ENCODE measurements at places on chromosomes 3 and 15.

- DNase-seq = no peak
Measured at GRCh38 chr3:17833786-17834559, 91.5 kb upstream of the TBC1D5 start.

DNA sequence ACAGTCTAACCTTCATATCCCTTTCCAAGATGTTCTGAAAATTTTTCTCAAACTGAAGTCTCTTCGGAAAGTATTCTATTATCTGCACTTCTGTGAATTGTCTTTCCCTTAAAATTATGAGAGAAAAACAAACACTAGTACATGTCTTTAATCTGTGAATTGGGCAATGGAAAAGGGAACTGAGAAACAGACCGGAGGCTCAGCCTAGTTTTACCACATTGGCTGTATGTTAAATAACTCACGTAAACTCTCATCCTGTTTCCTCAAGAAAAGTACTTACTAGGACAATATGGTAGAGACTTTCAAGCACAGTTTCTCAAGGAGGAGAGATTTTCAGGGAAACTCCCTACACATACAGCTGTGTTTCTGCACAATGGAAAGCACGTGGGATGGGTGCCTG, 982.2 kb upstream of the SEMA6D start:
- DNase-seq = no peak

GRCh38 chr3:14513566-14514322, 26.4 kb downstream of the GRIP2 start:
- DNase-seq = no peak

DNA sequence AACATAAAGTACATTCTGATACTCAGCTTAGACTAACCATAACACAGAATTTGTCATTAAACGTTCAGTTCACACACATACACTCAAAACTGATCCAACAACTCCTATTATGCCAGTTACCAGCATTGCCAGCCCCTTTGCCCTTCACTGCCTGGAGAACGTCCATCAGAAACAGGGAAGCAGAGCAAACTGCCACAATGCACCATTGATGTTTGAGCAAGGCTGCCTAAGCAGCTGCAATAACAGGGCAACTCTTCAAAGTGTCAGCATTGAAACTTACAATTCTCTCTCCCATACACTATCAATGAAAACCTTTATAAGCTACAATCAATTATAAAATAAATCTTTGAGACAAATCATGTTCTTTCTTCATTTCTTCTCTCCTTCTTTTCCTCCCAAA, 85.1 kb downstream of the ZBTB20 start:
- no peak for DNase-seq
